ENCODE measurements at places on chromosomes 12 and 14.
A peak's percentile ranks its signal among the peaks of the same experiment; 100 is the strongest.

- no peak for DNase-seq
Measured at GRCh38 chr14:96065661-96066459, 26.7 kb downstream of the C14orf132 start.

DNA sequence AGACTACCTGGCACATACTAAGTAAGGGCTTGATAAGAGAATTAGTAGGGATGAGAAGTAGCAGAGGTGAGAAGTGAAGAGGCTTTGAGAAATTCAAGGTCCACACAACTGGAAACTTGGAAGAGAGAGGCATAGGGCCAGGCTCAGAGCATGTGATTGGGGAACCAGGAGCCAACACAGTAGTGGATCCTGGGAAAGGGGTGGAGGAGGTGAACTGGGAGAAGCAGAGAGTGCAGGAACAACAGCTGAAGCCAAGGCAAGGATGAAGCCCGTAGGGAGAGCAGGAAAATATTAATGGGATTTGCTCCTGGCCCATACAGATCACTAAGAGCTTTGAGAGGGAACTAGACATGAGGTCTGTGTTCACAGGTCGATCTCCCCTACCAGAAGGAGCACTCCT, 1.4 kb upstream of the ITGB7 start:
- DNase-seq: no peak

- no peak for DNase-seq
Measured at GRCh38 chr12:111312708-111313107, 56.2 kb downstream of the PHETA1 start.

DNA sequence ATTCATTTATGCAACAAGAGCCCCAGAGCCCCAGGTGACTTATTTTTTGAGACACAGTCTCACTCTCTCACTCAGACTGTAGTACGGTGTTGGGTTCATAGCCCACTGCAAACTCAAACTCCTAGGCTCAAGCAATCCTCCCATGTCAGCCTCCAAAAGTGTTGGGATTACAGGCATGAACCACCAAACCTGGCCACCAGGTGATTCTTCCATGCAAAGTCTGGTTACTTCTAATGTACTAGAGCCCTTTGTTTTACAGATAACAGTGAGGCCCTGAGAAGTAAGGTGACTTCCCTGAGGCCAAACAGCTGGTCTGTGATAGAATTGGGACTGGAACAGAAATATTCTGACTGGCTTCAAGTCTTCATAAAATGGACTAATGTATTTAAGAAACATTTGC, 10.0 kb upstream of the KCNK10 start:
- DNase-seq: no peak

- DNase-seq: no peak
Measured at GRCh38 chr14:28756884-28757570, 9.6 kb upstream of the FOXG1 start.

GRCh38 chr14:70857496-70857890, 48.2 kb upstream of the MAP3K9 start:
- no peak for DNase-seq

DNA sequence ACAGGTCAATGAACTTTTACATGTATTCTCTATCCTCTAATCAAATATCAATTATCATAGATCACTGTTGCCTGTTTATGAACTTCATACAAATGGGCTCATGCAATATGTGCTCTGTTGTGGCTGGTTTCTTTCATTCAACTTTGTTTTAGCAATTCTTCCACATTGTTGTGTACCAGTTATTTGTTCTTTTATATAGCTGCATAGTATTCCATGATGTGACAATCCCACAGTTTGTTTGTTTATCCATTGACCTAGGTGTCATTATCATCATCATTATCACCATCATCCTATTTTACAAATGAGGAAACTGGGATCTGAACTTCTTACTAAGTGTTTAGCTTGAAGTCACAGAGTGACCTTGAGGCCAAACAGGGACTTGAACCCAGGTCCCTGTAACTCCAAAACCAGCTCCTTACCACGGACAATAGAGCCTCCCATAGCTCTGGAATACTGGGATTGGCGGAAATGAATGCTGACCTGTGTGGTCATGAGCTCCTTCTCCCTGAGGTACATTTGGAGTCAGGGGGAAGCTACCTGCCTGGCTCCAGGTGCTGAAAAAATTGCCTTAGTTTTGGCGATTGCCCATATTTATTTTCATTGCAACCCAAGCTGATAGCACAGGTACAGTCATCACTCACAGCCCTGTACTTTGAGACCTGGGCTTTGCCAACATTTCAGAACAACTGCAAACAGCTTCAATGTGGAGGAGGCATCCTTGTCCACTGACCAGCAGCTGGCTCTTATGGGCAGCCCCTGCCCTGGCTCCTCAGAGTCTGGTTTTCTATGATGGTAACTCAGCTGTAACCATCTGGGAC, 9.2 kb downstream of the ZFP36L1 start:
- DNase-seq: peak; percentile 32

DNA sequence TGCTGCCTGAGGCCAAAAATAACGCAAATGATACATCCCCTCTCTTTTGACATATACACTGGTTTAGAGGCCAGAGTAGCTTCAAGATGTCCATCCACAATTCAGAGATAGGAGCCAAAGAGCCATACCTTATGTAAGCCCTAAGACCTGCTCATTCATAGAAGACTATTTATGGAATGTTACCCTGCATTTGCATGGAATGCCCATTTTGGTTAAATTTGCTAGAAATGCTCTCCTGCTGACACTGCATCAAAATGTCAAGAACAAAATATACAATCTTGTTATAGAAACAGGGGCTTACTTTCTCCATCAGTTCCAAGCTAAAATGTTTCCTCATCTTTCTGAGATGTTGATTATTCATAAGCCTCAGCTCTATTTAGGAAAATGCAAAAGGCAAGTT, 183.3 kb upstream of the CDKN3 start:
- no peak for DNase-seq

GRCh38 chr12:93379981-93380361, 2.2 kb downstream of the NUDT4 start:
- DNase-seq: no peak

DNA sequence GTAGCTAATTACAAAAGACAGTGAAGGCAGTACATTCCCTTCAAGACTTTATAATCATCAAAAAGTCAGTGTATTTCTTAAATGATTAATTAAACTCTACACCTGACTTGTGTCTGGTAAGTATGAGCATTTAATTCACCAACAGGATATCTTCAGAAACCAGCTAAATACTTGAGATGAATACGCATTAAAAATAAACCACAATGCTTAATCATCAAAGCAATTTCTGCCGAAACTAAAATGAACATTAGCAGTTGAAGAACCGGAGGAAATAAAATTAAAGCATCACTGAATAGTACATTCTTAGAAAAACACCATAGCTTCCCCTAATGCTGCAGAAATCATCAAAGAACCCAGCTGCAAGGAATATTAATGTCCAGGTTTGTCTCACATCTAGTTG, 32.7 kb downstream of the SLC25A21 start:
- DNase-seq: no peak

DNA sequence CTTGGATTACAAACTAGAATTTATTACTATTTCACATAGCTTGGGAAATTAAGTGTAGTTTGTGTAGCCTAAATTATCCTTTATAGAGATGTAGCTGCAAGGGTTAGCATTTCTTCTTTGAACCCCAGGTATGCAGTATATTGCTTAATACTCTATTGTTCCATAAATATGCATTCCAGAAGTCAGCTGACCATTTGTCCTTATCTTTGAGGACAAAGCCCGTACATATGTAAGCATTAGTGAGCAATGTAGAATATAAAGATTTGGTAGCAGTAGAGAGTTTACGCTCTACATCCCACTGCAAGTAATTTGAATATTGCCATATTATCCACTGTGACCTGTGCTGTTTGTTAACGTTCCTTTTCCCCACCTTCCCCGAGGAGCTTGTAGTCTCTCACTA, 26.9 kb downstream of the PPM1A start:
- no peak for DNase-seq

GRCh38 chr12:81086342-81086741, 8.5 kb downstream of the ACSS3 start:
- no peak for DNase-seq

GRCh38 chr12:50167049-50167828, at the start of gene CERS5:
TSS of gene CERS5 (minus strand) at chr12:50167369. CDS start at chr12:50167297, 72 bp downstream.
- DNase-seq: peak; percentile 97

DNA sequence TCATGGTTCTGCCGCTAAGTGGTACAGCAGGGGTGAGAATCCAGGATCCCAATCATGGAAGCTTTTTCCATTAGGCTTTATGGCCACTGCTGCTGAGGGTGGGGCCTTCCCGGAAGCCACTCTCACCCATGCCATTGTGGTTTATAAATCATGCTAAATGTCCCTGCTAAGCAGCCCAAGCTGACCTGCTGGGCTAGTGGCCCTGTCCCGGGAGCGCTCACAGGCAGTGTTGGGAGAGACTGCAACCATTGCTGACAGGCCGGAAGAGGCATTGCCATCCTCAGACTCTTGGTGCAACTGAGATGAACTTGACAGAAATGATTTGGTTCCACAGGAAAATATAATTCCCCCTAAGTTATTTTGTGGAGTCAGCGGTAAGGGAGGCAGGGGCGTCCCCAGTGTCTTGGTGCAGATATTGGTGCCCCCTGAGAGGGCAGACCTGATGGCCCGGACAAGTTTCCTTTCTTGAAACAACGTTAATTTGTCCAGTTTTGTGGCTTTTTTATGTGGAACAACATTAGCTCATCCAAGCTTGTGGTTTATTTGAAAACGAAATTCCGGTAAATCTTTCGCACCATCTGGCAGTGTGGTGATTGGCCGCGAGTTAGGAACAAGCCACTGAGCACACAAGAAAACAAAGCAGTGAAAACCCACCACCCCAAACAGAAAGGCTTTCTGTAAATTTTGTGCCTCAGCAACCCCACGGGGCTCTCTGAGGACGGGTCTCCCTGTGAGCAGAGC, 82.3 kb downstream of the SSPN start:
- DNase-seq: no peak

GRCh38 chr14:76294876-76295275, 81.1 kb upstream of the ESRRB start:
- no peak for DNase-seq

GRCh38 chr14:47509957-47510356, 165.4 kb downstream of the MDGA2 start:
- no peak for DNase-seq

- DNase-seq: no peak
Measured at GRCh38 chr14:44586910-44587309, 79.8 kb upstream of the FSCB start.

- DNase-seq: no peak
Measured at GRCh38 chr14:74135426-74135825, 50.7 kb downstream of the LIN52 start.

All from right renal cortex interstitium (tissue), 3 donors.